Activated T-helper 1 cell treated with Interleukin-2 at 50 U/mL for 16 hours (primary cell): ENCODE measurements at places on chromosomes 4 and X.

DNA sequence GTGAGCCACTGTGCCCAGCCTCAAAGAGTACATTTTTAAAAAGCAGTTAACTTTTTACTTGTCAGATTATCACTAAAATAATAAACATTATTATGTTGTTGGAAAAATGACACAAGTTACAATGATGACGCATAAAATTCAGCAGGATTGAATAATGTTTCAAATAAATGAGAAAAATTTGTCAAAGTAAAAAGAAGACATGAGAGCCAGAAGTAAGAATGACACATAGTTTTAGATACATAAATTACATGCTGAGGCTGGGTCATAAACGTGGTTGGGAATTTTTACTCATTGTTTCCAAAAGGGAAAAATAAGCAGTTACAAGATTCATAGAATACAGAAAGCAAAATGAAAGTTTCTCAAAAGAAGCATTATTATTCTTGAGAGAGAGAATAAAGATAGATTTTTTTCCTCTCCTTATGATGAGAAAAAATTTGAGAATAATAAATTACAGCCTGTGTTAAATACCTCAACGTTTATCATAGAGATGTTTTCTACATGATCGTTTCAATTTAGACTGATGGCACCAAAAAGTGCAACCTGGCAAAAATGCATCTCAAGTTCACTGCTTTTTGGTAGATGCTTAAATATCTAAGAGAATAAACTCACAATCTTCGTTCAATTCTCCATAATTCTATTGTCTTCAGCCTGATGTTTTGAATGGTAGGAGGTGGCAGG is 40.4 kb downstream of the GUCY1B1 start:
- no peak for DNase-seq

DNA sequence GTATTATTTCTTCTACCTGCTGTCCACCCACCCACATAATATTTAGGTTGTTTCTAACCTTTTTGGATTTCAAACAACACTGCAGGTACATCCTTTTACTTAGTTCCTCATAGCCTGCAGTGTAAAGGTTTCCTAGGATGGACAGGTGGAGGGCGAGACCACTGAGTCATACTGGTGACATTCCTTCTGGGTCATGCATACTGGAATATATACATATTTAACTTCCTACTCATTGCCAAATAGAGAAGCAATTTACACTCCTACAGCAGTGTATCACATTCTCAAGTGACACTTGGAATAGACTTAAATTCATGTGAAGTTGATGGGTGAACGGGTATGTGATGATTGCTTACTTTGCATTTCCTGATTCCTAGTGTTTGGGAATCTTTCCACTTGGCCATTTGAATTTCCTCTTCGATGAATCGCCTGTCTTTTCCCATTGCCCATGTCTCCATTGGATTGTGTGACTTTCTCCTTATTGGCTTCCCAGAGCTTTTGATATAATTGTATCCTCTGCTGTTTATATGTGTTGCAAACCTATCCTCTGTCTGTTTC is 8.2 kb upstream of the PPP2R2C start:
- DNase-seq: no peak

DNA sequence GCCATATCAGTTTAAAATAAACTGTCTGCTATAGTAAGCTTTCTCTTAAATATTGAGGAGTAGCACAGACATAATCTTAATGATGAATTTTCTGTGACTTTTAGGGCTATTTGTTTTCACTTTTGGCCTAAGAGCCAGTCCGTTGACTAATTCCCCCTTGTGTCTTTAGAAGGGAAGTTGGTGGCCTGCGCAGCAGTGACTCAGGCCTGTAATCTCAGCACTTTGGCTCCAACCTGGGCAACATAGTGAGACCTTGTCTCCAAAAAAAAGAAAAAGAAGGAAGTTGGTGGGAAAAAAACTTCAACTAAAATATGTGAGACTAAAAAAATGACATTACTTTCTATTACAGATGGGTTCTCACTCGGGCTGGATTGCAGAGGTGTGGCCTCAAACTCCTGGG is 3.4 kb downstream of the NCAPG start:
- DNase-seq: no peak

DNA sequence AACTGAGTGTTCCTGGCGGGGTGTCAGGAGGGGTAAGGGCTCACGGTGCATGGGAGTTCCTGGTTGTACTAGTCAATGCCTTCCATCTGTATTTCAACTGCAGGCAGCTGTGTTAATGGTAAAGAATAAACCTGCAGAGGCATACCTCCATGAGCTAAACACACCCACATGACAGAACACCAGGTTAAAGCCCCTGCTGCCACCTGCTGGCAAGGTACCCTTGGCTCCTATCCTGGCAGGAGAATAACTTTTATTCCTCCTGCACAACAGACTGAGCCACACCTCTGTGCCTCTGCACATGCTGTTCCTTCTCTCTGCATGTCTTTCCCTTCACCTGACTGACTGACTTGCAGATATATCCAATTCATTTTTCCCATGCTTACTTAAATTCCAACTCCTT is 11.1 kb downstream of the ITIH6 start:
- DNase-seq: no peak

DNA sequence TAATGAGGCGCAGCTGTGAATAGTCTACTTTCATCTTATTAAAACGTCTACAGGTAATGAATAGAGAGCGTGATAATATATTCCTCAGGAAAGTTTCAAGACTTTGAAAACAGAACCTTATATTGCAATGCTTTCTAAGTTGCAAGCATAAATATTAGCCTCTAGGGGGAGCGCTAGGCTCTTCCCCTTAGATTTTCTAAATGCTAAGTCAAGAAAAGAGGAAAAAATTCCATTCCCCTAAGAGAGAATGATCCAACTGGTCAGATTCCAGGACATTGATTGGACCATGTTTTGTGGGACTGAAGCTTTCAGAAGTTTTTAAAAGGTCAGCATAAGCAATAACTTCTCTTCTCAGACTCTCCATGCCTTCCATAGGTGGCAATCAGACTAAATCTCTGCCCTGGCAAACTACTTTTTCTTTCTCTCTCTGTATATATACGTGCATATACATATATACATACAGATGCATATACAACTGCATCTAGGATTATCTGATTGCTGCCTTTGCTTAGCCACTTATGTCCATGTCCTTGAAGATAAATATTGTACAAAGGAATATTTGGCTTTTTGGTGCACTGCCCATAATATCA is 492.9 kb downstream of the INPP4B start:
- DNase-seq: no peak

- no peak for DNase-seq
These were observed 543.4 kb upstream of the DIPK2B start for GRCh38 chrX:45743906-45744625.

- no peak for DNase-seq
These were observed 263.7 kb upstream of the UGT8 start for GRCh38 chr4:114334884-114335330.

GRCh38 chr4:186260504-186261448 is 5.2 kb upstream of the F11 start:
- no peak for DNase-seq

GRCh38 chrX:129933700-129934099 is 27.7 kb downstream of the UTP14A start:
- DNase-seq: no peak

GRCh38 chr4:150212485-150212884 is 134.2 kb downstream of the DCLK2 start:
- no peak for DNase-seq

DNA sequence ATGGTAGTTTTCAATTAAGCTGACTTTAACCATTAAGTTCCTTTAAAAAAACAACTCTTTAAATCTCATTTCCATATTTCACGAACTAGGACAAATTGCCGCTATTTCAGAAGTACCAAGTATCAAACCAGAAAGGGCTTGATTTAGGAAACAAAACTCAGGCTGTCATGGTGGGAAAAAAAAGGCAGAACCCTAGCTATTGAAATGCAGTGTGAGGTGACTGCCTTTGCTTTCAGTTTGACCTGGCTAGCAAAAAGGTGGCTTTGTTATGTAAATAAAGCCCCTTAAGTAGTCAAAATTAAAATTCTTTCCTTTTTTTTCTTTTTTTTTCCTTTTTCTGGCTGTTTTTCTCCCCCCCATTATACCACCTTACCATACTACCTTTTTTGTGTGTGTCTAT is 40.6 kb upstream of the CYP2U1 start:
- DNase-seq: no peak

DNA sequence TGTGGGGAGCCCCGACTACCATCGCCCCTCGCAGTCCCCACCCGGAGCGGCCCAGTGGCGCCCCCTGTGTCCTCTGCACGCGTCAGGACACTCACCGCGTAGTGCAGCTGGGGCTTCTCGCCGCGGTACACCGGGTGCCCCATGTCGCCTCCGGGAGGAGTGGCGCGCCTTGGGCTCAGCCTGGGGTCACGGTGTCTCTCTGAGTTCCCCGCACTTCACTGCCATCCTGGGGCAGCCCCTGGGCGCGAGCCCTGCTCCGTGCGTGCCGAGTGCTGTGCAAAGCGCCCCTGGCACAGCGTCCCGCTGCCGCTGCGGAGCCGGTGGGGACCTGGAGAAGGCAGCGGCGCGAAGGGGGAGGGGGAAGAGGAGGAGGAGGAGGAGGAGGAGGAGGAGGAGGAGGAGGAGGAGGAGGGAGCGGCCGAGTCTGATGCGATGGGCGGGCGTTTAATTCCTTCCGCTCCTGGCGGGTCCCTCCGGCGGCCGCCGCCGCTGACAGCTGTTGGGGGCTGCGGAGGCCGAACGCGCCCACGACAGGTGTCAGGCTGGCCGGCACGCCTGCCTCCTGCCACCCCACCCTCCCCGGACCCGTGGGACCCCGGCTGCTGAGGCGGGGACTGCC is 134.3 kb downstream of the AMELX start:
- DNase-seq: no peak

GRCh38 chrX:1649621-1650020 is 34.8 kb downstream of the ASMT start:
- no peak for DNase-seq
